Effector memory CD8-positive, alpha-beta T cell (primary cell): ENCODE measurements at places on chromosomes 2 and 18.

GRCh38 chr2:165864296-165864695, 70.2 kb upstream of the GALNT3 start:
- no peaks in the 10 kb centered on the region for H3K27me3 ChIP-seq
- no peak overlapping the region for H3K4me3 ChIP-seq
- no peaks in the 10 kb centered on the region for H3K4me1 ChIP-seq
- no peak overlapping the region for H3K27ac ChIP-seq
- no peak for DNase-seq
- no peaks in the 10 kb centered on the region for H3K36me3 ChIP-seq

DNA sequence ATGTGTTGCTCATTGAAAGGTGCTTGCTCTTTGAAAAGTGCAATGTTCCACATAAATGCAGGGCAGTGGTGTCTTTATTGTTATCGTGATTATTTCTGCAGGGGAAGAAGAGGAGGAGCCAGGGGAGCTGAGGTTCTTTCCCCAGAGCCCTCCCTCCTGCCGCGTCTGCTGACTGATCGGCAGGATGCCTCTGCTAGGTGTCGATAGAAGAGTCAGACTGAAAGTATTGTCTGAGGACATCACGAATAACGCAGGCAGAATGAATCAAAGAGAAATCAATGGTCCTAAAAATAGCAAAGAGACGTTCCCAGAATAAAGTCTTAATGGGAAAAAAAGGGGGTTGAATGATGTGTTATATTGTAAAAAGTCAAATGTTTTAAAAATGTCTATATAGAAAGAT, 47.4 kb upstream of the SIX3 start:
- no peak overlapping the region for H3K27ac ChIP-seq
- peaks cover 6% of the 10 kb centered on the region for H3K4me1 ChIP-seq
- H3K4me3 ChIP-seq: no peak overlapping the region
- H3K27me3 ChIP-seq: peaks cover 31% of the 10 kb centered on the region
- DNase-seq: no peak

GRCh38 chr2:88236666-88237065, 66.5 kb downstream of the THNSL2 start:
- no peak overlapping the region for H3K4me3 ChIP-seq
- H3K27ac ChIP-seq: no peak overlapping the region
- H3K4me1 ChIP-seq: peaks cover 19% of the 10 kb centered on the region
- H3K27me3 ChIP-seq: peaks cover 13% of the 10 kb centered on the region

DNA sequence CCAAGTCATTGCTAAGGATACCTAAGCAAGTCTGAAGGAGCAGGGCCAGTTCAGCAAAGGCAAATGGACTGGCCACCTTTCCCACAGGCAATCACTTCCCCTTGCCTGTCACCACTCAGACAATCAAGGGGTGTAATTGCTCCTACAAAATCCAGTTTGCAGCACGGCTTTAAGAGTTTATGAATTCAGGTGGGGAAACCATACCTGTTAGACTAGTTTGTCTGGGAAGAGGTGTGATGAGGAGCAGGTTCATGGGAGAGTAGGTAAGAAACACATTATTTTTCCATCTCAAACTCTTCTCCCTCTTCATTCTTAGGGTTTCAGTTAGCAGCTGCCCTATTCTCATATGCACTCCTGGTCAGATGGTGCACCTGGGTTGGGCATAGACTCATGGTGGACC, 102.5 kb downstream of the EVA1A start:
- H3K4me1 ChIP-seq: no peaks in the 10 kb centered on the region
- no peak overlapping the region for H3K4me3 ChIP-seq
- no peak overlapping the region for H3K27ac ChIP-seq

DNA sequence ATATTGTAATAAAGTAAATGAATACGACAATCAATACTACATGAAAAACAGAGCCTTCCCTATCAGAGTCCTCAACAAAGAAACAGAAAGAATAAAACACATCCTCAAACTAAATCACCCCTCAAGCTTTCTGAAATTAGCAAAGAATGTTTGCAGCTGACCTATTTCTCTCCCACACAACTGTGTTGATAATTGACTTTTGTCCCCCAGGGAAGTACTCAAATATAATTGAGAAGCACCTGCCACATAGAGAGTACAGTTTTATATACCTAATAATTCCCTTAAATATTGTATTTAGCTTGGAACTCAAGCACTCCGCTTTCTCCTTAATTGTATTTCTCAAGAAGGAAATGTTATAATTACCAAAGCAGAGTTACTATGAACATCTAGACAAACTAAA, 12.6 kb downstream of the CACNB4 start:
- H3K27ac ChIP-seq: no peak overlapping the region
- no peaks in the 10 kb centered on the region for H3K27me3 ChIP-seq
- no peaks in the 10 kb centered on the region for H3K4me1 ChIP-seq
- H3K36me3 ChIP-seq: no peaks in the 10 kb centered on the region
- DNase-seq: no peak

DNA sequence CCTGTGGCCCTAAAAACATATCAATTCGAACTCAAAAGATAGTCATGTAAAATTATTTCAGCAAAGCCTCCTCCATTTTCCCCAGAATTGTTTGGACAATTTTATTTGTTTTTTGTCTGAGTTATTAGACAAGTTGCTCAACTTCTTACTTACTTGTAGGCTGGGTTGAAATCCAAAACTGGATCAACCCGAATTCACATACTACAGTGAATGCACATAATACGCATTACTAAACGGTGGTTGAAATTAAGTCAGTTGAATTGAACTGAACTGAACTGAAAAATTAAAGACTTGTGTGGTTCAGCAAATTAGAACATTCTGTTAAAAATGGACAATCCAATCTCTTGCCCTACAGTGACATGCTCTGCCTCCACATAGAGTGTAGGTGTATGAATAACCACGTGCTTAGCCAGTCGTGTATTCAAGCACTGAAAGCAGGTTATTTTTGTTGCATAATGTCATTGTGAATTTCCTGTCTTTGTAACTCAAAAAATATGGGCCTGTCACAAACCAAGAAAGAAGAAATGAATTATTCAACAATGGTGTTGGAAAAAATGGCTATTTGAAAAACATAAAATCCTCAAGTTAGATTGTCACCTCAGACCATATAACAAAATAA, 441.0 kb downstream of the TXNL1 start:
- no peaks in the 10 kb centered on the region for H3K36me3 ChIP-seq
- H3K27me3 ChIP-seq: no peaks in the 10 kb centered on the region
- H3K4me3 ChIP-seq: no peak overlapping the region
- H3K4me1 ChIP-seq: no peaks in the 10 kb centered on the region
- no peak for DNase-seq

- DNase-seq: no peak
- H3K36me3 ChIP-seq: no peaks in the 10 kb centered on the region
- H3K27ac ChIP-seq: no peak overlapping the region
- H3K4me1 ChIP-seq: no peaks in the 10 kb centered on the region
- H3K27me3 ChIP-seq: peaks cover 48% of the 10 kb centered on the region
These were observed 135.6 kb downstream of the SMAD2 start for GRCh38 chr18:47794725-47795433.

GRCh38 chr2:88955607-88956006, 264.1 kb downstream of the RPIA start:
- DNase-seq: no peak
- no peak overlapping the region for H3K27ac ChIP-seq
- H3K4me3 ChIP-seq: no peak overlapping the region
- H3K27me3 ChIP-seq: peaks cover 37% of the 10 kb centered on the region
- H3K4me1 ChIP-seq: no peaks in the 10 kb centered on the region

DNA sequence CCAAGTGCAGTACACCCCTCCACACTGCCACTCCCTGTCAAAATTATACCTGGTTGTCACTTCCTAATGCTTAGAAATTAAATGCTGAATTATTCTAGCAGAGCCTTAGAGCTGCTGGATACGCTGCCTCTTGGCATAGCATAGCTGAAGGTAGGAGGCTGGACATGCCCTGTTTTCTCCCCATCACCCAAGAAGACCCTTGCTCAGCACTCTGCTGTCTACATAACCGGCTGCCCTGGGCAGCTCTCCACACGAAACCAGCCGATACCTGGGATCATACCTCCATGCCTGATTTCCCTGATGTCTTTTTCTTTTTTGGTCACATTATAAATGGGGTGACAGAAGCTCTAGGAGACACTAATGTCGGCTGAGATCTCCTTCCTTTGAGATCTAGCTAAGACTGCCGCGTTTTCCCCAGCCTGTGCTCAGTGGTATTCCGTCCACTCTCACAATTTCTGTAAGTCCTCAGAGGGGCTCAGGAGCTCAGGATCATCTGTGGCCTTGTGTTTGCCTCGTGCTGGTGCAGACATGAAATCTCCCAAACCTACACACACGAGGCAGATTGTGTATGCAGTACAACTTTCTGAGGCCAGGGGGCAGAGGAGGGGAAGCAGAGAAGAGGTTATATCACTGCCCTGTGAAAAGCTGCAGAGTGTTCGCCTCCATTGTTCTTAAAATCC, 13.5 kb upstream of the ZAP70 start:
- peak; percentile 74 for DNase-seq
- H3K4me3 ChIP-seq: no peak overlapping the region
- no peaks in the 10 kb centered on the region for H3K27me3 ChIP-seq
- H3K4me1 ChIP-seq: peaks cover 7% of the 10 kb centered on the region

GRCh38 chr18:62634458-62634857, 80.9 kb upstream of the PHLPP1 start:
- no peak for DNase-seq
- H3K36me3 ChIP-seq: no peaks in the 10 kb centered on the region
- no peaks in the 10 kb centered on the region for H3K4me1 ChIP-seq
- H3K4me3 ChIP-seq: no peak overlapping the region

DNA sequence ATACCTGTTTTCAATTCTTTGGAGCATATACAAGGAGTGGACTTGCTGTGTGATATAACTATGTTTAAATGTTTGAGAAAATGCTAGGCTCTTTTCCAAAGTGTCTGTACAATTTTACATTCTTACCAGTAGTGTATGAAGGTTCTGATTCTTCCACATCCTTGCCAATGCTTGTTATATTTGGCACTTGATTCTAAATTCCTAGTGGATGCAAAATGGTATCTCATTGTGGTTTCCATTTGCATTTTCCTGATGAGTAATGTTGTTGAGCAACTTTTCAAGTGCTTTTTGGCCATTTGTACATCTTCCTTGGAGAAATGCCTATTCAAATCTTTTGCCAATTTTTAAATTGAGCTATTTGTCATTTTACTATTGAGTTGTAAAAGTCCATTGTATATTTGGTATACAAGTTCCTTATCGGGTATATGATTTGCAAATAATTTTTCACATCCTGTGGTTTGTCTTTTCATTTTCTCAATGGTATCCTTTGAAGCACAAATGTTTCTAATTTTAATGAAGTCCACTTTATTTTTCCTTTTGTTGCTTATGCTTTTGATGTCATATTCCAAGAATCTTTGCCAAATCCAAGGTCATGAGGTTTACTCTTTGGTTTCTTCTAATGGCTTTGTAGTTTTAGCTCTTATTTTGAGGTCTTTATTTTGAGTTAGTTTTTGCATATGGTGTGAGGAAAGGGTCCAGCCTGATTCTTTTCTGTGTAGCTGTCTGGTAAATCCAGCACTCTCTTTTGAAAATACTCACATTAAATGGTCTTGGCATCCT, 33.2 kb upstream of the CWC22 start:
- H3K4me1 ChIP-seq: no peaks in the 10 kb centered on the region
- no peak overlapping the region for H3K4me3 ChIP-seq
- peaks cover 44% of the 10 kb centered on the region for H3K27me3 ChIP-seq
- no peak overlapping the region for H3K27ac ChIP-seq
- DNase-seq: no peak
